Activated T-helper 2 cell treated with anti-CD3 and anti-CD28 coated beads, Interferon-gamma antibody, Interleukin-2, Interleukin-4, amounts not matched to agents 10 μg/mL and 5 μg/mL and 100 μg/mL, durations not matched to agents 14 hours and 24 hours and 36 hours (primary cell): ENCODE measurements at places on chromosomes 7 and 10.

DNA sequence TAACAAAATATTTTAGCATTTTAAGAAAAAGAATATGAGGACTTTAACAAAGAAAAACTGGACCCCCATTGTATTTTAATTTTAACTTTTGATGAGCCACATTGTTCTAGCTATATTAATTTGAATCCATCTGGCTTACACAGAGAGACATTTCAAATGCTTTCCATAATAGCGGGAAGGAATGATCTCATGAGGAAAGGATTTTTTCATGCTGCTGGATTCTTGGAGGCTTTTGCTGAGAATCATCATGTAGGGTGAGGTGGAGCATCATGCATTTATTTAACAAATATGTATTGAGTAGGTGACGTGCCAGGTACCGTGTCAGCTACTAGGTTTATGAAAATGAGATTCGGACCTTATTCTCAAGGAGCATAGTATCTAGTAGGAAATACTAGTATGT lies 1006.3 kb downstream of the SORCS1 start:
- DNase-seq: no peak
- no peak overlapping the region for H3K27ac ChIP-seq
- H3K4me3 ChIP-seq: no peak overlapping the region
- no peaks in the 10 kb centered on the region for H3K36me3 ChIP-seq
- no peaks in the 10 kb centered on the region for H3K4me1 ChIP-seq

DNA sequence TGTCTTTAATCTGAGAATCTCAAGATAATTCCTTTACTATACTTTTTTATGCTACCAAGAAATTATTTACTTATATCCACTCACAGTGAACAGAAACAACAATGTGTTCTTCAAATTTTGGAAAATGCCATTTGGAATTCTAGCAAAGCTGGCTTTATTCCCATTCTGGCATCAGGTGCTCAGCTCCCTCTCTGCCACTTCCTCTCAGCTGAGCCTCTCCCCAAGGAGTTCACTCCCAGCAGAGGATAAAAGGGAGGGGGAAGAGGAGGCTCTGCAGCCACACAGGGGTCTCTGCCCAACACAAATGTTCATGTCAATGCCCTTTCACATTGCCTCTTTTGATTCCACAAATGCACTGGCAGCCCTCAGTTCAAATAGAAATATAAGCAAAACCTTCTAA lies 116.9 kb downstream of the CPEB3 start:
- no peaks in the 10 kb centered on the region for H3K4me1 ChIP-seq
- H3K4me3 ChIP-seq: no peak overlapping the region
- no peak overlapping the region for H3K27ac ChIP-seq
- H3K36me3 ChIP-seq: peaks cover 4% of the 10 kb centered on the region

DNA sequence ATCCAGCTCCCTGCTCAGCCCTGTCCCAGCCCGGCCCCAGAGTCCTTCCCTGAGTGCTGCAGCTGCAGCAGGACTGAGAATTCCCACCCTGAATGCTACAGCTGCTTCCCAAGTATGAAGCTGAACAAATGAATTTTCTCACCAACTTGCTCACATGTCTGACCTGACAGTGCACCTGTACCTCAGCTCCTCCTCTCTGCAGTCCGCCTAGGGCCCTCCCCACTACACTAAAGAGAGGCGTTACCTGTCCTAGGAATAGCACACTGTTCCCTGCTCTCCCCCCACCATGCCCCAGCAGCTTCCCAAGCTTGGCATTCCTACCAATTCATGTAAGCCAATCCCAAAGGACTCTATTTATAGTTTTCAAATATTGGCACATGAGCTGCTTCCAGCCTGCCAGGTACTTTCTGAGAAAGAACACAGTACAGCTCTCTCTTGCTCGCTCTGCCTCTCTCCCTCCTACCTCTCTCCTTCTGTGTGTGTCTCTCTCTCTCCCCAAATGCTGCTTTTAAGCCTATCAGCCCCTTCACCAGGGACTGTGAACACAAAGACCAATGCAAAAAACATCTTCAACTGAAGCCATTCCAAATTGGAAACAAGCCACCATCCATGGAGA lies 400.1 kb downstream of the TNS3 start:
- no peaks in the 10 kb centered on the region for H3K36me3 ChIP-seq
- H3K4me1 ChIP-seq: no peaks in the 10 kb centered on the region
- no peak for DNase-seq
- no peak overlapping the region for H3K4me3 ChIP-seq
- H3K27me3 ChIP-seq: no peaks in the 10 kb centered on the region

DNA sequence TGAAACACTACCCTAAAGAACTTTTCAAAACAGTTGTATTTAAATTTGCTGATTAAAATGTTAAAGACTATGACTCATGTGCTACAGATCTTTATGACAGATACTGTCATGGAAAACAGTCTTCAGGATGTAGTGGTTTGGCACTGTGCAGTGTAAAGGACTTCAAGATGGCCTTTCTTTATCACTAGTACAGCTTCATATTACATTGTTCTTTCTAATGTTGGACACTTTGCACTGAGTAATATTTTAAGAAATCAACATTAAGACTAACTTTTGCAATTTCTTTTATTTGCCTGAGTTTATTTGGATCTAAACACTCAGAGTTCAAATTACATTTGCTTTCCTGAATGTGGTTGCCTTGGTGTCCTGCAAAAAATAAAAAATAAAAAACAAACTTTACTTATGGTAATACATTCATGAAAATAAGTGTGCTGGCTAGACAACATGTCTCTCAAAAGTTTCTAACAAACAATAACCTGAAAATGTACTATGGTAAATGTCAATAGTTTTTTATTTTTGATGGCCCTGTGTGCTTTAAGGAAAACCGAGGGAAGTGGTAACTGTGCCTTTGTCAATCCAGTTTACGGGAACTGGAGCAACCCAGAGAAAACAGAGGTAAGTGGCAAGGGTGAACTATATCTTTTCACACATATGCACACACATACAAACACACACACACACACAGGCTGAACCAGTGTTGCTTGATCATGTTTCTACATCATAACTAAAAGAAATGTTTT lies 85.9 kb upstream of the PLXDC2 start:
- H3K27ac ChIP-seq: no peak overlapping the region
- no peak overlapping the region for H3K4me3 ChIP-seq
- no peaks in the 10 kb centered on the region for H3K36me3 ChIP-seq
- no peaks in the 10 kb centered on the region for H3K4me1 ChIP-seq
- no peaks in the 10 kb centered on the region for H3K27me3 ChIP-seq
- DNase-seq: no peak

DNA sequence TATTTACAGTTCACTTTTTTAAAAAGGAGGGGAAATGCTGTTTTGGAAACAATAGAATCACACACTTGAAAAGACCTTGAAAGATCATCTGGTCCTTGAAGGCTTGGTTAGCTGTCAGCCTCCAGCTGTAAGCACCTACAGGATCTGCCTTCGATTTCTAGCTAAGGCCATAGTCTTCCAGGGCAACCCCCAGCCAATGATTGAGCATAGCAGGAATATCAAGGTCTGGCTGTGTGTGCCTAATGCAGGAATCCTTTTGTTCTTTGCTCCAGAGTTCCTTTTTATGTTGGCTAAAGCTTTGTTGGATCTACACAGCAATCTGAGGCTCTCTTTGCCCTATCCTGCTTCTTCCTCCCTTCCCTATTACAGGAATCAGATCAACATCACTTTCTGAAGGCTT lies 5.2 kb upstream of the YAE1 start:
- H3K4me3 ChIP-seq: no peak overlapping the region
- H3K27ac ChIP-seq: no peak overlapping the region
- H3K27me3 ChIP-seq: peaks cover 38% of the 10 kb centered on the region
- no peak for DNase-seq
- H3K36me3 ChIP-seq: no peaks in the 10 kb centered on the region
- peaks cover 8% of the 10 kb centered on the region for H3K4me1 ChIP-seq
